Hippocampal formation (tissue), 2 donors: ENCODE measurements at places on chromosomes 7 and 10.

DNA sequence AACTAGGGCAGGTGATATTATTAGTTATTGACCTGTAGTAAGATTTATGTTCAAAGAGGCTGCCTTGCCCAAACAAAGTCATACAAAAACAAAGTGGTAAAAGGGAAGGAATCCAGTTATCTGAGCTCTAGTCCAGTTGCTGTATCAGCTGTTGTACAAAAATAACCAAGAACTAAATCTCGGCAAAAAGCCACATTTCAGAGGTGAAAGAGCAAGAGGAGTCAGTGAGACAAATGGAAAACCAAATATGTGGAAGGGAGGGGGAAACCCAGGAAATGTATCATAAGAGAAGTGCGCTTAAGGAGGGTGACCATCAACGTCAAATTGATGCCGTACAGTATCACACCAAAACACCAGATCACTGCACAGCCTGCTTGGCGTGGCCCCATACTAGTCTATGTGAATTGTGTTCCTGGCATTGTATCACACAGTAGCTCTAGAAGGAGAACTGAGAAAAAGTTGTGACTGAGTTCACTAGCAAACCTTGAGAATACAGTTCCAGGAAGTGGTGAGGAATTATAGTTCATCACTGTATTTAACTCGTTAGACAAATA is 6.4 kb downstream of the AGBL3 start:
- DNase-seq = no peak

- DNase-seq = no peak
Measured at GRCh38 chr10:68211669-68212068, 20.2 kb downstream of the ATOH7 start.

DNA sequence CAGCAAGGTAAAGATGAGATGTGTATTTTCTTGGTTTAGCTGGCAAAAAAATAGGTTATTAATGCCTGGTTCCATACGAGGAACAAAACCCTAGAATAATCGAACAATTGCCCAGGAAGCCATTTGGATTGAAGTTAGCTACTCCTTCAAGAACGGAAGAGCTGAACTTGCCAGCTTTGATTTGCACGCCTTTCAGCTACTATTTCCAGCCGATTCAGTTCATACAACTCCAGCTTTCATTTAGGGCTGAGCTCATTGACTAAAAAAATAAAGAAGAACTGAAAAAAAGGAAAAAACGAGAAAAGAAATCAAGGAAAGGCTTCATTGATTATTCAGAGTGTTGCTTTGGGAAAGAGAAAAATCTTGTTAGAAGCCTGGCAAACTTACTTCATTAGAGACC is 60.4 kb downstream of the PTN start:
- no peak for DNase-seq

GRCh38 chr10:72746426-72747363 is 54.8 kb downstream of the MCU start:
- DNase-seq = no peak

- no peak for DNase-seq
Measured at GRCh38 chr10:86261470-86261869, 105.1 kb downstream of the GRID1 start.
